Activated CD4-positive, alpha-beta T cell treated with anti-CD3 and anti-CD28 coated beads, Interleukin-2, amount 10 ng/mL, durations not matched to agents 7 days and 5 days (primary cell): ENCODE measurements at places on chromosomes 2 and 18. TPM values are rescaled to one million over a fixed set of nuclear protein-coding genes. Genes with fewer than 3 reads are reported as not detected.

DNA sequence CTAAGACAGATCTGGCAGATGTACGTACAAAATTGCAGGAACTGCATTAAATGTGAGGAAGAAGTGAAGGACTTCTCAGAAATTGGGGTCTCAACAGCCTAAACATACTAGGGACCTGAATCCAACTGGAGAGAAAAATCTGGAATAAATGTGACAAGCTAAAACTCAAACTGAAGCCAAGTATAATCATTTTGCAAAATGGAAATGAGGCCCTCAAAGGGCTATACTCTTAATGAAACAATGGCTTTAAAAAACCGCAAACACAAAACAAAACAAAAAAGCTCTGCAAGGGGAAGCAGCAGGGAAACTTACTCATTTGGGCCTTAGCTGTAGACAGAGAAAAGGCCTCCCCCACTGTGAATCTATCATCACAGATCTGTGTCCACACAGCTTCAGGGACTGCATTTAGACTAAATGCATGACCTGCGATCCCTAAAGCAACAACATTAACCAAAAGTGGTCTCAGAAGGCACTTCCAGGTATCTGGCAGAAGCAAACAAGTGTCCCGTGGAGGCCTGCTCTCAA lies 63.2 kb downstream of the CCBE1 start:
- DNase-seq = no peak

- no peak for DNase-seq
Measured at GRCh38 chr2:121253674-121254240, 31.2 kb downstream of the TFCP2L1 start.

GRCh38 chr2:119901013-119901412 lies 111.9 kb upstream of the EPB41L5 start:
- DNase-seq = no peak

GRCh38 chr2:41032715-41033114 lies 580.8 kb upstream of the SLC8A1 start:
- DNase-seq = no peak

DNA sequence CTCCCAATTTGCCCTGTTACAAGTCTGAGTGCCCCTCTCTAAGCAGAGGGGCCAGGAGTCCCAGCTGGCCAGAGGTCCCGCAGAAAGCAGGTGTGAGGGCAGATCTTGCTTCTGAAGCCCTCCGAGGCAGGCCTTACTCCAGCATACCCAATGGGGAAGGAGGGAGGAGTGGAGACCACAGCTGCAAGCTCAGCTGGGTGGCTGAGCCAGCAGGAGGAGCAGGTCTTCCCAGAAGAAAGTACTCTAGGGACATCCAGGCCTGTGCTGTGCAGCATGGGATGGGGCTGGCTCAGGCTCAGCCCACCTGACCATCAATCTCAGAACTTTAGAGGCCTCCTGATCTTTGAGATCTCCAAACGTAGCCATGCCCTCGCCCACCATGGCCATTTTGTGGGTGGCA lies 31.3 kb downstream of the PLB1 start:
- DNase-seq = no peak

SERPINB3 gene
- total RNA-seq = not detected
